Right kidney (tissue), 9 donors: ENCODE measurements at places on chromosomes 3 and 15.

DNA sequence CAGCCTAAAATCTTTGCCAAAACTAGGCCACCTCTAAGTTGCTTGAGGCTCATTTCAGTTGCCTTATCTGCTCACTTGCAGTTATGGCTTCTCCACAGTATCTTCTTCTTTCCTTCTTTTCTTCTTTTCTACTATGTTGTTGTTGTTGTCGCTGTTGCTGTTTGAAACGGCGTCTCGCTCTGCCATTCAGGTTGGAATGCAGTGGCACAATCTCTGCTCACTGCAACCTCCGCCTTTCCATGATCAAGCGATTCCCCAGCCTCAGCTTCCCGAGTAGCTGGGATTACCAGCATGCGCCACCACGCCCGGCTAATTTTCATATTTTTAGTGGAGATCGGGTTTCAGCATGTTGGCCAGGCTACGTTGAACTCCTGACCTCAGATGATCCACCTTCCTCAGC lies 210.8 kb upstream of the NR2F2 start:
- DNase-seq, result no peak

DNA sequence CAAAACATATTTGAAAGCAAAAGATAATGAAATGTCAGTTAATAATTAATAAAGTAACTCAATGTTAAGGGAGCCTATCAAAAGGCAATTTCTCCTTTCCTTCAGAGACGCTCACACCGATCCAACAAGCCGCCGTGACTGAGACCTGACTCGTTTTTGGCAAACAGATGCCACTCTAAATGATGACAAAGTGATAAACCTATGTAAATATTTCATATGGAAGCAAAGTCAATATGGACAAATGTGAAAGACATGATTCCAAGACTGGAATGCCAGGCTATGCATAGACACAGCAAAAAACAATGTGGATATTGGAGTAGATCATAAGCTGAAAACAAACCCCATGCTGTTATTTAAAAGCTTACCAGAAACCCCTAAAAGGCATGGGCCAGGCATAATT lies 137.2 kb upstream of the SUCLG2 start:
- DNase-seq, result no peak

DNA sequence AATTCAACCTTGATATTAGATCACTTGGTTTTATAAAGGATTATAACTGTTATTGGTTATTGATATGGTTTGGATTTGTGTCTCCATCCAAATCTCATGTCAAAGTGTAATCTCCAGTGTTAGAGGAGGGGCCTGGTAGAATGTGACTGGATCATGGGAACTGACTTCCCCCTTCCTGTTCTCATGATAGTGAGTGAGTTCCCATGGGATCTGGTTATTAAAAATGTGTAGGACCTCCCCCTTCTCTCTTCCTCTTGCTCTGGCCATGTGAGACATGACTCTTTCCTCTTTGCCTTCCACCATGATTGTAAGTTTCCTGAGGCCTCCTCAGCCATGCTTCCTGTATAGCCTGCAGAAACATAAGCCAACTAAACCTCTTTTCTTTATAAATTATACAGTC lies 136.0 kb upstream of the UBE2E2 start:
- no peak for DNase-seq

DNA sequence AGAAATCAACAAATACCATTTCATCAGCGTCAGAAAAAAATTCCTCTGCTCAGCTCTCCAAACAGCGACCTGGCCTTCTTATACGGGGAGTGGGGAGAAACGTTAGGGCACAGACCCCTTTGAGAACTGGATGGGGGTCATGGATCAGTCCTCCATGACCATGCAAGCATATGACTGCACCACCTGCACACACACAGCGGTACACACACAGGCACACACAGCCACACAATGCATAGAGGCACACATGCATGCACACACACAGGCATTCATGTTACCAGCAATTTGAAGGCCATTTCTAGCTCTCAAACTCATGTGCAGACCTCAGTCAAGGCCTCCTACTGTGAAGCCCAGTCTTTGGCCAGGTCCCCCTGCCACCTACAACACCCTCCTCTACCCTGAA lies 50.2 kb downstream of the SLC41A3 start:
- no peak for DNase-seq

- DNase-seq, result no peak
Measured at GRCh38 chr3:13161021-13161759, 88.0 kb upstream of the IQSEC1 start.

GRCh38 chr3:10875914-10876313 lies 59.9 kb downstream of the SLC6A11 start:
- DNase-seq, result no peak

DNA sequence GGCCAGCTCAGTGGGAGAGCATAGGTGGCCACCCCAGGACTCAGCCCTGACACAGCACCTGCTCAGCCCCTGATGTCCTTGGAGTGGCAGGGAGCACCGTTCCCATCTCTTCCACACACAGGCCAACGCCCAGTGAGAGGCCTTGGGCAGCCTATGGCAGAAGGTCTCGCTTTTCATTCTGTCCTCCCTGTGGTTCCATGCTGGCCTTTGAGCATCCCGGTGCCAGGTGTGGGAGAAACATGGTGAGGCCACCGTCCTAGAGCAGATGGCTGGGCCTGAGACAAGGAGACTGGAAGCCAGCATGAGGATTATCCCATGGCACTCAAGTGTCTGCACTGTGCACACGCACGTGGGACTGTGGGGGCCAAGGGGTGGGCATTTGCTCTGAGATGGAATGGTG lies 25.1 kb downstream of the ADCY5 start:
- DNase-seq, result no peak

GRCh38 chr3:179174898-179175297 lies 26.7 kb downstream of the PIK3CA start:
- no peak for DNase-seq

GRCh38 chr3:8561370-8561769 lies 59.7 kb downstream of the LMCD1 start:
- no peak for DNase-seq

- DNase-seq, result no peak
Measured at GRCh38 chr3:155805204-155805801, 775 bp downstream of the C3orf33 start.

GRCh38 chr15:32705446-32705845 lies 12.4 kb upstream of the GREM1 start:
- DNase-seq, result no peak

- DNase-seq, result no peak
Measured at GRCh38 chr3:80688814-80689213, 921.0 kb upstream of the ROBO1 start.

GRCh38 chr3:36318621-36319200 lies 61.6 kb upstream of the STAC start:
- no peak for DNase-seq

GRCh38 chr3:22887664-22888291 lies 315.3 kb upstream of the UBE2E2 start:
- DNase-seq, result no peak

DNA sequence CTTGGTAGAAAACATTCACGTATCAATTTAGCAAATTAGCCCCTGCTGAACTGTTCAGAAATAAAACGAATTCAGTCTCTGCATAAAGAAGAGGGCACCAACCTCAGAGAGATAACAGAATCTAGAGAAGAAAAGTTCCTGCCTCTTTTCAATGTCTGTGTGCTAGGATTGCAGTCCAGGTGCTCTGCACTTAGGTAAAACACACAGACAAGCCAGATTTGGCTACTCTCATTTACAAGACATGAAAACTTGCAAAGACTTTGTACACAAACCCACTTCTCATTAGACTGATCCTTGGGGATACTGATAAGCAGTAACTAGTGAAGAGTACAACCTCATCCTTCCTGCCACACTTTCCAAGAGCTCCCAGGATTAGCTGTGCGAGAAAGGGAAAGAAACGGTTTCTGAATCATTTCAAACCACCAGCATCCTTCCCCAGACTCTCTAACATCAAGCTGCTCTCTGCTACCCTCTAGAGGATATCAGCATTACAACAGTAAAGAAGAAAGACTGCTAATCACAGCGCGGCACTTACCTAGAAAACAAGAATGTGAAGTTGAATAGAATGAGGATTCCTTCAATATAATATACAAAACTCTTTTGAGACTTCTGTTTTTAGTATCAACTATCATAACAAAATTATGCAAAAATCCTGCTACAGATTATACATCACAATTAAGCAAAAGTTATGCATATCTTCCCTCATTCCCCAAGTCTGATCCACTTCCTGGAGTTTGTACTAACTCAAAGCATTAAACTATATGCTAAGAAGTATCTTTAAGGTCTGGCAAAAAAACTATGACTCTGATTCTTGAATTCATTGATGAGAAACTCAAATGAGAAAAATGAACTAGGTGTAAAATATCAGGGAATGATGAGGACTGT lies 306.4 kb downstream of the MAGI1 start:
- DNase-seq, result peak; percentile 47

- no peak for DNase-seq
Measured at GRCh38 chr3:52032702-52033408, 23.5 kb downstream of the DUSP7 start.

DNA sequence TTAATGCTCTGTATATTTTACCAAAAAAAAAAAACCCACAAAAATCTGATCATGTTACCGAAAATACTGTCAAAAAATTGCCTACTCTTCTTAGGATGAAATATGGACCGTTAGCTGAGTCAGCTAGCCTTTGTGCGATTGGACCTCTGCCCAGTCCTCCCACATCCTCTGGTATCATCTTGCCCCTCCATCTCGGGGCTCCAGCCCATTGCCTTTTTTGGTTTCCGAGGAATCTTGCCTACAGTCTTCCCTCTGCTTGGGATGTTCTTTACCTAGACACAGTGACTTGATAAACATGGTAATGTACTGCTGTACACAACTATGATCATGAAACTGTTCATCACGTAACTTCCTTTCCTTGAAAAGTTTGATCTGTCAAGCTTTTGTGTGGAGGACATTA lies 371.4 kb downstream of the SV2B start:
- DNase-seq, result no peak

- no peak for DNase-seq
Measured at GRCh38 chr15:44792715-44793114, 56.4 kb downstream of the TRIM69 start.
